DMS79 treated with DMSO at 0.1 percent for 48 hours (cell line): ENCODE measurements at places on chromosomes 13 and 19.

- DNase-seq, result no peak
Observed at GRCh38 chr19:514166-514663, 6.9 kb downstream of the TPGS1 start.

GRCh38 chr13:41007744-41008128 lies 11.4 kb downstream of the ELF1 start:
- no peak for DNase-seq

- no peak for DNase-seq
Observed at GRCh38 chr13:27016875-27017274, 154.7 kb downstream of the USP12 start.

DNA sequence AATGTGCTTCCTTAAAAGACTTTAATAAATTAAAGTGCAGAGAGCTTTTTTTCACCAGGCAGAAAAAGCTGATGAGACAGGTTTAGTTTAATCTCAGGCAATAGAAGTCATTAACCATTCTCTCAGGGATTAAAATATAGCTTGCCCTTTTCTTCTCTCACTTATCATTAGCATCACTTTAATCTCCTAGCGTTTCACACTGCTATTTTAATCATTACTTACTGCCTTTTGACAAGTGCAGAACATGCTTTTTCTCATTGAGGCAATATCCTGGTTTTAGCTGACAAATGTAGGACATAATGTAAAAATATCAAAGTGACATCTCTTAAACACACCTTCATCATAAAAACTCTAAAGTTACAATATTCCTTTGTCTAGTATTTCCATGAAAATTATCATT lies 94.6 kb downstream of the DACH1 start:
- DNase-seq, result no peak

GRCh38 chr13:32877491-32877890 lies 138.7 kb upstream of the KL start:
- no peak for DNase-seq

DNA sequence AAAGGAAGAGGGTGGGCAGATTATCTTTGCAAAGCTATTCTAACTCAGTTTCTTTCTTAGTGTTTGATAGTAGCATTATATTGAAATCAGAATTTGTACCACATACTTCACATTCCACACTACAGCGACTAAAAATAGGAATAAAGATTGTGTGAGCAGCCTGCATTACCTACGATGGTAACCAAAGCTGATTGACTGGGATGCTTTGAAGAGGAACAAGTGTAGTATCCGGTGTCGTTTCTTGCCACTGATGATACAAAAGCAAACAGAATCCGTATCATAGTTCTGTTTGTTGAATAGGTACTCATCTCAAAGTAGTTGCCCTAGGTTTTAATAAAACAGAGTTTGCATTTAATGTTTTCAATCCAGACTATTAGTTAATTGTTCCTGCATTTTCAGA lies 51.2 kb downstream of the FLT3 start:
- DNase-seq, result no peak

- DNase-seq, result no peak
Observed at GRCh38 chr13:95950103-95950502, 103.1 kb downstream of the UGGT2 start.
